ENCODE measurements at places on chromosomes 4 and X.
A peak's percentile ranks its signal among the peaks of the same experiment; 100 is the strongest.

- DNase-seq, result no peak
Measured at GRCh38 chr4:140856621-140857062, 100.5 kb upstream of the TBC1D9 start.

DNA sequence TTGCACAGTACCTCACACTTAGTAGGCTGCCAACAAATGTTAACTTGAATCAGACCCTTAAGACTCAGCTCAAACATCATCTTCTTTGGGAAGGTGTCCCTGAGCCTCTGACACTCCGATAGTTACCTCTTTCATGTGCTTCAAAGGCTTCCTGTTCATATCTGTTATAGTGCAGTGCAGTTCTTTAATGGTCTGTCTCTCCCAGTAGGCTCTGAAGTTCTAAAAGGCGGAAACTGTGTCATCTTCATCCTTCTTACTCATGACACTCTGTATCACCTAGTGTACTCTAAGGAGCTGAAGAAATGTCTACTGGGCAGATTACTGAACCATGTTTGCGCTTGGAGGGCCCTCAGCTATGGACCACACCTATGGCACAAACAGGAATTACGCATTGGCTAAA, 2.1 kb upstream of the DIAPH2 start:
- peak; percentile 33 for DNase-seq

- peak; percentile 52 for DNase-seq
Measured at GRCh38 chr4:184476695-184477094, 2.3 kb upstream of the IRF2 start.

DNA sequence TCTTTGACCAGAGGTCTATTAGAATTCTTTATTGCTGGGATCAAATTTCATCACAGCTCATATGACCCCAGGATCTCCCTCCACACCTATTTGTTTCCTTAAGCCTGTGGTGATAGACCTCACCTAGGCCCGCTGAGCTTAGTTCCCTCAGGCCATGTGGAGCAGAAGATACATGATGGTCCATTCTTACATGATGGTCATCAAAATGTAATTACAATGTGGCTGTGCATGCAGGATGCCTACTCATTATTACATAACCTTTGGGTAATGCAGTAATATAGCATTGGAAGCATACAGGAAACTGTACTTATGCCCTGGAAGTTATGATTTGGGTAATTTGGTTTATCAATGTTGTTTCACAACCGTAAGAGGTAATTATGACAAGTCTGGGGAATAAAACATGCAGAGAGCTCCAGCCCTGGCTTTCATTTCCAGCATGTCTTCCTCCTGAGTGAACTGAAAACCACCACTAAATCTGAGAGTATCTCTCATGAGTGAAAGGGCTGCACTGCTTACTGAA, 67.0 kb upstream of the AGA start:
- no peak for DNase-seq

DNA sequence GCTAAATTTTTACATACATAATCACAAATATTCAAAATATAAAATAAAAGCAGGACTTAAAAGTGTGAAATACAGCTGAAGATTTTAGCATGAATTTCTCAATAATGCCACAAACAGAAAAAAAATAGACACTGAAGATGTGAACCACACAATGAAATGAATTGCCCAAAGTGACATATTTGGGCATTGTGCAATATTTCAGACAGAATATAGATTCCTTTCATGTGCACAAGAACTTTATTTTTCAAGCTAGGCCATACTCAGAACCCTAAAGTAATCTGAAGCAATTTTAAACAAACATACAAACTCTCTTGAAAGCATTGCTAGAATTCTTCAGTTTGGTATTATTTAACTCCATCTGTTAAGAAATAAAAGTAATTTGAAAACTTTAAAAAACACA, 764.1 kb downstream of the STIM2 start:
- no peak for DNase-seq

GRCh38 chrX:16966752-16967448, 20.4 kb downstream of the REPS2 start:
- DNase-seq, result no peak

- DNase-seq, result no peak
Measured at GRCh38 chr4:2071912-2072867, 13.1 kb downstream of the NAT8L start.

- no peak for DNase-seq
Measured at GRCh38 chr4:65589331-65589730, 81.0 kb downstream of the EPHA5 start.

GRCh38 chr4:48134081-48134480, at the start of gene TXK:
TSS of gene TXK (minus strand) at chr4:48134250. CDS start at chr4:48134170, 80 bp downstream.
- peak; percentile 27 for DNase-seq

- DNase-seq, result no peak
Measured at GRCh38 chr4:2075171-2075986, 16.3 kb downstream of the NAT8L start.

GRCh38 chrX:9576059-9576458, 111.2 kb downstream of the TBL1X start:
- no peak for DNase-seq

DNA sequence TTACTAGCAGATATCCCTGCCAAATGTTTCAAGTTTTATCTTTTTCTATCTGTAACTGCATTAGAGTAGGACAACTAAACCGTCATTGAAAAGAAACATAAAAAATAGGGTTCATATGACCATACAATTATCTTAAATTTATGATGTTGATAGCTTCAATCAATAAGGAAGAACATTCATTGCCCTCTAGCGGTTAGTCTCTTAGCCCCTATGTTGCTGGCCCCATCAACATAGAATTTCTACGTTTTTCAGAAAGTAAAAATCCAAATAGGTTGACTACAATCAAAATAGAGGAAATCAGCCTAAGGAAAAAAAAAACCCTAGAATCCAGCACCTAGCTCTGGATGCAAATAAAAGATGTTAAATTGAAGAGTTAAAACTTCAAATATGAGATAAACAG, 225.1 kb upstream of the ITM2A start:
- no peak for DNase-seq

GRCh38 chr4:40349561-40350198, 14.5 kb downstream of the CHRNA9 start:
- DNase-seq, result no peak

DNA sequence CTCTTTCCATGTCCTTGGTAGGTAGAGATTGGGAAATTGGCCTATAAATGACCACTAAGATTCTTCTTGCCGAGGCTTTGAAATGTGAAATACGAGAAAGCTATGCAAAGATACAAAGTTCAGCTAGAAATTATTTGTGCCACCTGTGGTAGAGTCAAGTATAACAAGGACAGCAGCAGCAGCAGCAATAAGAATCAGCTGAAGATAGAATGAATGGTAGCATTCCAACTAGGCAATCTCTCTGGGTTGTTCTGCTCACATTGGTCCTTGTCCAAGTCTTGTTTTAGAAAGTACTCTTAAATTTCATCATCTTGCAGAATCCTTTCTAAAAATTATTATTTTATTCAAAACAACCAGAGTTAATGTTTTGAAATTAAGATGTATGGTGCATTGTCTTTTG, 67.8 kb upstream of the PCDH10 start:
- no peak for DNase-seq
